Glomerular endothelial cell (primary cell): ENCODE measurements at places on chromosomes 7 and 10.

GRCh38 chr7:157557263-157557662 lies 220.5 kb downstream of the DNAJB6 start:
- no peak for DNase-seq

DNA sequence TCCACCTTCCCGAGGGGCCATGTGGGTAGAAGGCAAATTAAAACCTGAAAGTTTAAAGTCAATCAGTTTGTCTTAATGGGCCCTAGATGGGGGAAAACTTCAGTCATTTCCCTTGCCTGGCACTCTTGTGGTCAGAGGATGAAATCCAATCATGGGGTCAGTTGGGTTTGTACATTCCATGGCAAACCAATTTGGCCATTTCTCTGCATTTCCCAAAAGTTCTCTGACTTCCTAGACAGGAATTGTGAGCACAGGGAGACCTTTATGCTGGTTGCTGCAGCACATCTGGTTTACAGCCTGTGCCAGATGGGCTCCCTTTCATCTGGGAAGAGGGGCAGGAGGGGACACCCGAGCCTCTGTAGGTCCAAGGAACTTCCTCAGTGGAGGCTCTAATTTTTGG lies 113.0 kb downstream of the CYP26A1 start:
- no peak for DNase-seq

GRCh38 chr10:19876570-19876969 lies 60.3 kb downstream of the PLXDC2 start:
- no peak for DNase-seq

GRCh38 chr10:50275650-50276235 lies 24.4 kb upstream of the ASAH2 start:
- DNase-seq, result no peak

DNA sequence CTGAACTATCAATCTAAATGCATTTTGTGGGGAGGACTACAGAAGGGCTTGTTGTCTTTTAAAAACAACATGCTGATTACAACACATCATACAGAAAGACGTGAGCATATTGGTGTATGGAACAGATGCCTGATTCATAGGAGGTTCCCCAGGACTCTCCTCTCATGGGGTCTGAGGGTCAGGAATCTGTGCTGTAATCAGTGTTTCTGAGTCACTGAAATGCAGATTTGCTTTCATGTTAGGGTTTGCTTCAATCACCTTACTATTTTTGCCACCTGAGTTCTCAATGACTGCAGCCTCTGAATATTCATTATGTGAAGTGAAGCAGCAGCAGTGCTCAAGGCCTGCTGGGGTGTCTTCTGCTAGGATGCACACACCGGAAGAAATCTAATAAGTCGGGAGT lies 550 bp upstream of the ANK3 start:
- no peak for DNase-seq

DNA sequence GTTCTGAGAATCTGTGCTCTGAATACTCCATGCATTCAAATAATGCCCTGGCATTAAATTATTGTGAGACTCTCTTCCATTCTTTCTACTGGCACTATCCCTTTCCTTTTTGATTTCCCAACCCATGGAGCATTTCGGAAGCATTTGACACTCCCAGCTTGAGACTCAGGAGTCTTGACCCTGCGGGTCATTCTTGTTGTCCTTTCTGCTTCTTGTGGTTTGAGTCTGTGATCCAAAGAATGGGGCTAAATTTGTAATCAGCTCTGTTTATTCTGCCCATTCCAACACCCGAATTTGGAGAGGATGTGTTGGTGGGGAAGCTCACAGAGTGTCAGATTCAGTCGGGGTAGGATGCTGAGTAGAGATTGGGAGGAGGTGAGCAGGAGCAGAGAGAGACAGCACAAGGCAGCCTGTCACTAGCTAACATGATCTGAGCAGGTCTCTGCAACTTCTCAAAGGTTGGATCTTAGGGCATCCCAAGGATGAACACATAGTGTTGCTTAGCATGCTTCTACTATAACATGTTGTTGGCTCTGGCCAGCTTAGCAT lies 80.4 kb upstream of the BMPER start:
- DNase-seq, result no peak

DNA sequence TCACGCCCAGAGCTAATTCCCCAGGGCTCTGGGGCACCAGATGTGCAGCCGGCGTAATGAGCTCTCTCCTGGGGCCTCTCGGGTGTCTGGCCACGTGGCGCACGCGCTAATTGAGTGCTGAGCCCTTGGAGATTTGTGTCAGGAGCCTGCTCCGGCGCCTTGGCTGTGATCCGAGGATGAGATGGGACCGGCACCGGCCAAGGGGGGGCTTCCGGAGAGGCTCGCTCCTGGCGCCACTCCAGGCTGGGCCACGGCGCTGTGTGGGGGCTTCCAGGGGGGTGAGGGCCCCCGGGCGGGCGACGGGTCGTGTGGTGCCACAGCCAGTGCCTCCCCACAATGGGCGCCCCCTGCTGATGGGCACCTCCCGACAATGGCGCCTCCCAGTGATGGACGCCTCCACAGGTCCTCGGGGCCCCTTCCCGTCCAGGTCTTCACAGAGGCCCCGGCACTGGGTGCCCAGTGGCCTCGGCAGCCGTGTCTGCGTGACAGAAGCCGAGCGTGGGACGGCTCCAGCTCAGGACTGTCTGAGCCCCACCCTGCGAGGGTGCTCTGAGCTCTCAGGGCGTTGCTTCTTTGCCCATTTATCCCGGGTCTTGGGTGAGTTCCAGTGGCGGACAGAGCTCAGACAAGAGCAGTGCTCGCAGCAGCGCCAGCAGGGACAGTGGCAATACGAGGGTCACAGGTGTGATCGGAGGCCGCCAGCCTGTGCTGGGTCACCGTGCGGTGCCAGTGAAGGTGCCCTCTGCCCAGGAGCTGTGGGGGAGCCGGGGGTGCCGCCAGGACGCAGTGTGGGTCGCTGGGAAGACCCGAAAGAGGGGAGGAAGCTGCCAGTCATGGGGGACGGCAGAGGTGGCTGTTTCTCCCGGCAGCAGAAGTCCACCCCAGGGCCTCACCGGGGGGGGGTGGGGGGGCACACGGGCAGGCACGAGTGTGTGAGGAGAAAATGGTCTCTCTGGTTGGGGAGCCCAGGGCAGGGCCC lies 8.2 kb upstream of the NKX6-2 start:
- DNase-seq, result no peak

GRCh38 chr7:64946772-64947171 lies 43.7 kb downstream of the ZNF273 start:
- no peak for DNase-seq

DNA sequence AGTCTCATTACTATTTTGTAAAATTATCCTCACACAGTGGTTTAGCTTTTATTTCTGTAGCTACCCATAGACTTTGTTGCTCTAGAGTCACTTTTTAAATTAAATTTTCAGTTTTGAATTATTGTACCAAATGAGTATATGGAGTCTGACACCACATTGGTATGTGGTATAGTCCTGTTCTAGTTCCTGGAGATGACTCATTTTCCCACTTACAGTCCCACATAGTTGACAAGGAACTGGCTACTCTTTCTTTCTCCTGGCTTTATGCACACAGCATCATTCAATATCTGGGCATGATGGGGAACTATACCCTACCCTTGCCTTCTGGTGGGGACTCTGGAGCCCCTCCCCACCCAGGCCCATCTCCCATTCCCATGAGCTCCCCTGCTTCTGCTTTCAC lies 92.6 kb upstream of the RAB11FIP2 start:
- DNase-seq, result no peak

- no peak for DNase-seq
Observed at GRCh38 chr7:131104596-131105293, 222.9 kb upstream of the MKLN1 start.
